ENCODE measurements at places on chromosomes 3 and 15.

DNA sequence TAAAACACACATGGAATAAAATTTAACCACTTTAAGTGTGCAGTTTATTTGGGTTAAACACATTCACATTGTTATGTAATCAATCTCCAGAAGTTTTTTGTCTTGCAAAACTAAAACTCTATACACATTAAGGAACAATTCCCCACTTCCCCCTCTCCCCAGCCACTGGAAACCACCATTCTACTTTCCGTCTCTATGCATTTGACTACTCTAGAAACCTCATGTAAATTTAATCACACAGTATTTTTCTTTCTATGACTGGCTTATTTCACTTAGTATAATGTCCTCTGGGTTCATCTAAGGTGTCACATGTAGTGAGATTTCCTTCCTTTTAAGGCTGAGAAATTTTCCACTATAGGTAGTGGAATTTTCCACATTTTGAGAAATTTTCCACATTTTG lies 568.7 kb upstream of the UBE2E2 start:
- DNase-seq = no peak

- DNase-seq = no peak
Measured at GRCh38 chr3:122000936-122001605, 21.0 kb downstream of the ILDR1 start.

DNA sequence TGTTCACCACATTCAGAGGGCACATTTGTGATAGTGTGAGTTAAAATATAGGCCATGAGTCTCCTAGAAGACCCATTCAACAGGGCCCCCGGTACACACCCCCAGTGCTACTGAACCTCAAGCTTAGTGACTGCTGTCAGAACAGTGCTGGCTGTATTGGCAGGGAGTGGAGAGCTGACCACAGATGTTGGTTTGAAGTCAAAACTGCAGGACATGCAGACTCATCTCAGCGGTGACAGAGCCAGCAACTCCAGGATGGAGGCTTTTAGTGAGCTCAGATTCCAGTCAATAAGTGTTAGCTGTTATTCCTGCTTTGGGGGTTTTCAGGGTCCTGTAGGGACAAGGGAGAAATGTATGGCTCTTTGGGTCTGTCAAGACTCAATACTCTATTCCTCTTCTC lies 29.1 kb downstream of the PRR20G start:
- DNase-seq = peak; percentile 2

DNA sequence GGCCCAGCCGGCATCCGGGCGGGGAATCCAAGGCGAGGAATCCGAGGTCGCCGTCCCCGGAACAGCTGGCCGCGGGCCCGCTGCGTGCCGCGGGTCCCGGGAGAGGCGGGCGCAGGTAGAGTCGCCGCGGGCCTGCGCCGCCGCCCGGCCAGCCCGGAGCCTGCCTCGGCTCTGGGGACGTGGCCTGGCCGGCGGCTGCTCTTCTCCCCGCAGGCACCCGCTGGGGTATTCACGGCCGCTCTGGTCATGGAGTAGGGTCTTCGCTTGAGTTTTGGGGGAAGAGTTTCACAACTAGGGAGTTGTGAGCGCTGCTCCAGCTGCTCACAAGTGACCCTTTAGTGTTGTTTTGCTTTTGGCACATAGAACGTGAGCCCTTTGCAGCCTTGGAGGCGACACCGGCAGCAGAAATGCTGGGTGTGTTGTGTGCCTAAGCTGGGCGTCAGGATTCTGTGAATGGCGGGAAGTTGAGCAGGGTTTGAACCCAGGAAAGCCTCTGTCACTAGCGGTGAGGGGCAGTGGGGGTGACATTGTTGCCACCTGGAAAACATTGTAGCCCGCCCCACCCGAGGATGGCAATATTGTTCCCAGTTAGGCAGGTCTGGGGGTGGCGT lies 4.0 kb downstream of the TRIM71 start:
- DNase-seq = no peak

DNA sequence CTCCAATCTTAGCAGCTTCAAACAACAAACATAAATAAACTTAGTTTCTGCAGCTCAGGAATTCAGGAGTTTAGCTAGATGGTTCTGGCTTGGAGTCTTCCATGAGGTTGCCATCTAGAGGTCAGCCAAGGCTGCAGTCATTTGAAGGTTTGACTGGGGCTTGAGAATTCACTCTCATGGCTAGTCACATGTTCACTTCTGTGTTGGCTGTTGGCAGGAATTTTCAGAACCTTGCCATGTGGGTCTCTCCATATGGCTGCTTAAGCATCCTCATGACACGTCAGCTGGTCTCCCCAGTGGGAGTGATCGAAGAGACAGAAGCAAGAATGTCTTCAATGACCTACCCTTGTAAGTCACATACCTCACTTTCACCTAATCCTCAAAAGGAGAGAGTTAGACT lies 269.2 kb upstream of the CNTN3 start:
- DNase-seq = no peak

- DNase-seq = peak; percentile 35
Measured at GRCh38 chr3:31465999-31466398, 66.7 kb upstream of the STT3B start.

- DNase-seq = no peak
Measured at GRCh38 chr3:191809326-191809949, 348.5 kb downstream of the PYDC2 start.

DNA sequence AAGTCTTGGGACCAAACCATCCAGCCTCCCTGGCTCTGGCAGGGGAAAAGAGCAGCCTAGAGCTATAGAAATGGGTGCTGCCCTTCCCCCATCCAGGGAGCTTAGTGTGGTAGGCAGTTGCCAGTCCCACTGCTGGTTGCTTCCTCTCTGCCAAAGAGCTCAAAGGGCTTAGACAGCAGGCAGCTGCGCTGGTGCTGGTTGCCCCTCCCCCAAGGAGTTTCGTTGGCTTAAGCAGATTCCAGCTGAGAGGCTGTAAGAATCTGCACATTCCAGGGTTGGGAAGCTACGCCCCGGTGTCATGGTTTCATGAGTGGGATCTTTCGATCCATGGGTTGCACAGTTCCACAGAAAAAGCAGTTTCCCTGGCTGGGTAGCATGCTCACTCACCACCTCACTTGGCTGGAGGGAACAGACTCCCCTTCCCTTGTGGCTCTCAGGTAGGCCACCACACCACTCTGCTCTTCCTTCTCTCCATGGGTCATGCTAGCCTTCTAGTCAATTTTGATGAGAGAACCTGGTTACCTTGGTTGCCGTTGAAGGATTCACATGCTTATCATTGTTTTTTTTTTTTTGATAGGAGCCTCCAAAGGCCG lies 195.1 kb downstream of the EPHA6 start:
- DNase-seq = no peak

DNA sequence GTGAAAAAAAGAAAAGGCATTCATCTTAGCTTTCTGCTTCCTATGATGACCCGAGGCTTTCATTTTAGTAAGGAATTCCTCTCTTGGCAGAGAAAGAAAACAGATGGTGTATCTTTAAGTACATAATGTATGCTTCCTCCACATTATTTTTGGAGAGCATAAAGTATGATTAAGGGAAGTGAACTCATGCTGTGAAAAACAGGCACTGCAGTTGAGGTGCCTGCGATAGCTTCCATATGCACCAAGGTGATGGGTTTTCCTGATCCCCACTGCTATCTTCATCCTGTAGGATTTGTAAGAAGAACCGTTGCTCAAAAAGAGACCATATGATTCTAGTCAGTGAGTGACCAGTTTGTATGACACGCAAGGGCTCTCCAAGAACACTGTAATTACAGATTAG lies 411.5 kb upstream of the MCTP2 start:
- no peak for DNase-seq

DNA sequence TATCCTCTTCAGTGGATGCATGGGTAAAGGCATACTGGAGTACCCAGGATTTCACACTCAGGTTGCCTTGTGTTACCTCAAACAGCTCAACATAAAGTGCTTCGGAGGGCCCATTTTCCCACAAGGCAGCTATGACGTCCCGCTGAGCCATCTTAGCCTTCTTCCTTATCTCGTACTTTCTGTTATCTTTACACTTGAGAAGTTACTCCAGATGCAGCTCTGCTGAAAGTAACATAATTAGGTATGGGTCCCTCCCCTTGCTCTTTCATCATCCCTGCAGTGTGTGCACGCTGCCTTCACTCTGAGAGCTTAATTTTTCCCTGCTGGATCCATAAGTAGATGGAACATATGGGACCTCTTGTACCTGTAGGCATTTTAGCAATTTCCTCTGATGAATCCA lies 410.3 kb downstream of the AGBL1 start:
- DNase-seq = no peak

DNA sequence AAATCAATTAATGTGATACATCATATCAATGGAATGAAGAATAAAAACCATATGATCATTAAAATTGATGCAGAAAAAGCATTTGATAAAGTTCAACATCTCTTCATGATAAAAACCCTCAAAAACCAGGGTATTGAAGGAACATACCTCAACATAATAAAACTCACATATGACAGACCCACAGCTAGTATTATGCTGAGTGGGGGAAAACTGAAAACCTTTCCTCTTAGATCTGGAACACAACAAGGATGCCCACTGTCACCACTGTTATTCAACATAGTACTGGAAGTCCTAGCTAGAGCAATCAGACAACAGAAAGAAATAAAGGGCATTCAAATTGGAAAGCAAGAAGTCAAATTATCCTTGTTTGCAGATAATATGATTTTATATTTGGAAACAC lies 30.5 kb downstream of the CCK start:
- DNase-seq = no peak

DNA sequence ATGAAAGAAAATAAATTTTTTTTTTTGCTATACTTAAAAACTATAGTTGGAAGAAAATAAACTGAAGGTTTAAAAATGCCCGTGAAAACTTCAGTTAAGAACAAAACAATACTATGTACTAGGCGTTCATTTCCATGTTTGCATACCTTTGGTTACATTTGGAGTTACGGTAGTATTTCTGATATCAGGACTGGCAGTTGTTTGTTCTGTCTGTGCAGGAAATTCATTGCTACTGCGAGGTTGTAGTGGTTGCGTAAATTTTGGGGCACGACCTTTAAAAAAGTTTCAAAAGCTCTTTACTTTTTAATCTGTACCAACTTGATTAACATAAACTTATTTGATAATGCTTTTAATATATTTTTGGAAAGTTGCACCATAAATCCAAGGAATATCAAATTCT lies 47.9 kb downstream of the ST3GAL6 start:
- DNase-seq = no peak

DNA sequence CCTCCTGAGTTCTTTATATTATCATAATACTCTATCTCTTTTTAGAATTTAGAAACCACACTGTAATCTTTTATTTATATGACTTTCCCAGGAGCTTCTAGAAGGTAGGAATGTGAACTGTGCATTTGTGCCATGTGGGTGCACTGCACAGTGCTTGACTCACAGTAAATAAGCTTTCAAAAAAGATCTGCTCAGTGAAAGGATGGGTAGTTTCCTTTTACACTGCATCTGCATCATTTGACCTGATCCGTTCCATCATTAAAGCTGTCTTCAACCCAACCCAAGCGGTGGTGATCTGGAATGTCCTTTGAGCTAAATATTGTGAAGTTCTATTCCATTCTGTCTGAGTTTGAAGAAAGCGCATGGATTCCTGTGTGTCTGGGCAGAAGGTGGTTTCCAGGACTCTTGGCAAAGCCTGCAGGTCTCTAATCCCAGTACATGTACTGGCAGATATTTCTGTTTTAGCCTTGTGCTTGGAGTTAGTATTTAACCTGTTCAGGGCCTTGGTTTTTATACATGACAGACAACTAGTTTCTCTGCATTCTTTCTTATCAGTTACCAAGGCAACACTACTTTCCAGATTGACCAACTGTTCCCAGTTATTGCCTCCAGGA lies 96.7 kb downstream of the DHX30 start:
- DNase-seq = no peak

GRCh38 chr3:2714834-2715233 lies 395.3 kb downstream of the IL5RA start:
- no peak for DNase-seq

GRCh38 chr3:53236112-53236841 lies 19.5 kb downstream of the TKT start:
- DNase-seq = peak; percentile 82

DNA sequence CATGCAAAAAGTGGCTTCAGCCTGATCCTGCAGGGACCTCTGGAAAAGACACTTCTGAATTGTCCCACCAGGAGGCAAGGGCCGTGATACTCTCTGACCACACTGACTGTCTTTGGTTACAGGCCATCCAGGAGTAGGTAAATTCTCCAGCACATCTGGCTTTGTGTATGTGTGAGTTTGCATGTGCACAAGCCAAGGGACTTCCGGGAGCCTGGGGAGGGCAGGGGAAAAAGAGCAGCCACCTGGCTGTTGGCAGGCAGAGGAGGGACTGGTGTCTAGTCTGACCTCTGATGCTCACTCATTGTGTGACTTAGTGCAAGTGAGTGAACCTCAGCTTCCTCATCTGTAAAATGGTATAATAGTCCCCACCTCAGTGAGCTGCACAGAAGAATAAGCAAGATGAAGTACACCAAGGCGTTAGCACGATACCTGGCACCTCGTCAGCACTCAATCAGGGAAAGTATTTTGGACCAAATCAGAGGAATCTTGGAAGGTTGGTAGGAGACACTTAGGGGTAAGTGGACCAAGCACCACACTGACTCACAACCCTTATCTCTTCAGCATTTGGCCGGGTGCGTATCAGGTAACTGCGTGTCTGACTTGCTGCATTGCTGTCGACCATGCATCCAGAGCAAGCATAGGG lies 19.1 kb downstream of the KLHL6 start:
- DNase-seq = no peak

GRCh38 chr15:62068071-62068809 lies 1.5 kb downstream of the C2CD4A start:
- DNase-seq = peak; percentile 65

GRCh38 chr3:196398782-196399181 lies 33.4 kb downstream of the UBXN7 start:
- no peak for DNase-seq

- peak; percentile 14 for DNase-seq
Measured at GRCh38 chr3:23304424-23304823, 101.3 kb downstream of the UBE2E2 start.

GRCh38 chr15:89863918-89864317 lies 29.9 kb downstream of the AP3S2 start:
- DNase-seq = no peak

GRCh38 chr3:192894676-192895075 lies 23.0 kb downstream of the MB21D2 start:
- DNase-seq = no peak

GRCh38 chr3:165746874-165747273 lies 90.3 kb downstream of the BCHE start:
- no peak for DNase-seq

GRCh38 chr3:12964711-12965612 lies 108.3 kb downstream of the IQSEC1 start:
- peak; percentile 23 for DNase-seq

GRCh38 chr3:190384309-190384756 lies 3.6 kb upstream of the CLDN16 start:
- peak; percentile 68 for DNase-seq

GRCh38 chr3:48472673-48472922 lies 26.1 kb downstream of the ATRIP start:
- DNase-seq = no peak

GRCh38 chr15:29568840-29569532 lies 253.3 kb downstream of the TJP1 start:
- DNase-seq = peak; percentile 7

- DNase-seq = no peak
Measured at GRCh38 chr3:156838035-156838434, 11.9 kb downstream of the LEKR1 start.

GRCh38 chr3:137071104-137071503 lies 113.3 kb downstream of the IL20RB start:
- DNase-seq = no peak

Measured in myocyte (in vitro differentiated cells).